Activated CD4-positive, alpha-beta T cell treated with anti-CD3 and anti-CD28 coated beads for 36 hours (primary cell): ENCODE measurements at places on chromosomes 5 and 9. TPM values are rescaled to one million over a fixed set of nuclear protein-coding genes. Genes with fewer than 3 reads are reported as not detected.

- no peak overlapping the region for H3K4me3 ChIP-seq
- H3K27ac ChIP-seq, result no peak overlapping the region
- H3K27me3 ChIP-seq, result no peaks in the 10 kb centered on the region
- H3K36me3 ChIP-seq, result no peaks in the 10 kb centered on the region
- H3K4me1 ChIP-seq, result no peaks in the 10 kb centered on the region
- no peak for DNase-seq
Observed at GRCh38 chr9:121851641-121852091, 200.2 kb downstream of the DAB2IP start.

DNA sequence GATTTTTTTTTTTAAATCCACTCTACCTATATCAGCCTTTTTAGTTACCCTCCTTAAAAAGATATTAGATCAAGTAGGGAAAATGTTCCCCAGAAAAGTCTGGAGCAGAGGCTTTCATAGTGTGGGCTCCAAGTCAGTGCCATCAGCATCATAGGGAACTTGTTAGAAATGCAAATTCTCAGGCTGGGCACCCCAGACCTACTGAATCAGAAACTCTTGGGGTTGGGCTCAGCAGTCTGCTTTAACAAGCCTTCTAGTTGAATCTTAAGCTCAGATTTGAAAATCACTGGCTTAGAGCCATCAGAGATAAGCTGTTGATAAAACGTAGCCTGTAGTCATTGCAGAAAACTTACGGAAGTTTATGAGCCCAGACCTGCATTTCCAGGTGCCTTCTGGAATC is 140.1 kb downstream of the TMEM38B start:
- no peaks in the 10 kb centered on the region for H3K27me3 ChIP-seq
- no peaks in the 10 kb centered on the region for H3K36me3 ChIP-seq
- DNase-seq, result no peak

GRCh38 chr9:134656334-134657006 is 14.9 kb downstream of the COL5A1 start:
- DNase-seq, result peak; percentile 22
- no peaks in the 10 kb centered on the region for H3K27me3 ChIP-seq
- H3K4me3 ChIP-seq, result no peak overlapping the region
- no peaks in the 10 kb centered on the region for H3K4me1 ChIP-seq
- H3K36me3 ChIP-seq, result peaks cover 5% of the 10 kb centered on the region

DNA sequence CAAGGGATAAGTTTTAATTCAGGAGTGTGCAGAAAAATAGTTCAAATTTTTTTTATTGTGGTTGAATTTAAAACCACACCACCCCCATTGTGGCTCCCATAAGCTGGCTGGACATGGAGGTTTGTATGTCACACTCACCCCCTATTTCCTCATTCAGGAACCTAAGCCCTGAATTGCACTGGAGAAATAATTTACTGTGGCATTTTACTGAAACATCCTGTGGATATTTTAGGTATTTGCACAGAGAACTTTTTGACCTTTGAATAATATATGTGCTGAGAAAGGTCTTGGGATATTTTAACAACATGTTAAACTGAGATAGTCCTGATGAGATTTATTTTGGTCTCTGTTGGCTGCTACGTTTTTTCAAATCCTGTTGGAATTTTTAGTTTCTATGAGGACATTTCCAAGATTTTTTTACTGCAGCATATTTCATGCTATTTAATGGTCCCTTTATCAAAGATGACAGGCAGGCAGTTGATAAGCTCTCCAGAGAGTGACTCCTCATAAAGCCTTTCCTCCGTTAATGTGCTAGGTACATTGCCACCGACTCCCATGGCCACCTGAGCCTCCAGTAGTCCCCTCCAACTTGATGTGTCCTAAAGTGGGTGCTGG is 51.2 kb upstream of the PALM2AKAP2 start:
- no peaks in the 10 kb centered on the region for H3K36me3 ChIP-seq
- no peaks in the 10 kb centered on the region for H3K4me1 ChIP-seq
- peaks cover 10% of the 10 kb centered on the region for H3K27me3 ChIP-seq
- no peak for DNase-seq

DNA sequence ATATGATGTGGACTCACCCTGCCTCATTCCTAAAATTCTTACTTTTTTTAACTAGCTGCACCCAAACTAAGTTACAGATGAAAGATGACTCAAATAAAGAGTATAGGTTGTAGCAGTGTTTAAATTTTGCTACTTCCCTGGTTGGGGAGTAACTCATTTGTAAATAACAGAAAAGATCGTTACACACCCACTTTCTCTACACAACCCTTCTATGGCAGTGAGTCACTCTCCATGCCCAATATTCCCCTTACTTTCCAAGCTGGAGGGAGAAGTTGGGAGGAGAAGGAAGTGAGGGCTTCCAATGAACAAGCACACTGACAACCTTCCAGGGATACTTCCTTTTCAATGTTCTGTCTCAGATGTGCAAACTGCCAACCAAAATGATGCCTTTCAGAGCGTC is 1.9 kb downstream of the RASEF start:
- H3K4me3 ChIP-seq, result no peak overlapping the region
- H3K27ac ChIP-seq, result no peak overlapping the region
- H3K27me3 ChIP-seq, result peaks cover 40% of the 10 kb centered on the region
- H3K4me1 ChIP-seq, result no peaks in the 10 kb centered on the region
- no peak for DNase-seq

GRCh38 chr5:55853041-55853670 is 2.0 kb downstream of the IL31RA start:
- H3K27ac ChIP-seq, result no peak overlapping the region
- peaks cover 1% of the 10 kb centered on the region for H3K36me3 ChIP-seq
- DNase-seq, result no peak
- H3K4me1 ChIP-seq, result peaks cover 46% of the 10 kb centered on the region
- H3K27me3 ChIP-seq, result peaks cover 8% of the 10 kb centered on the region

SLC4A9 gene
- 0.21 TPM for total RNA-seq

- no peak overlapping the region for H3K4me3 ChIP-seq
- DNase-seq, result no peak
- no peaks in the 10 kb centered on the region for H3K4me1 ChIP-seq
- H3K27ac ChIP-seq, result no peak overlapping the region
- H3K36me3 ChIP-seq, result no peaks in the 10 kb centered on the region
Observed at GRCh38 chr9:11328326-11328725, 715.5 kb upstream of the PTPRD start.
